ENCODE measurements at places on chromosomes 3 and 15.
A peak's percentile ranks its signal among the peaks of the same experiment; 100 is the strongest.

GRCh38 chr15:101455291-101456025 lies 34.0 kb downstream of the PCSK6 start:
- DNase-seq: no peak

DNA sequence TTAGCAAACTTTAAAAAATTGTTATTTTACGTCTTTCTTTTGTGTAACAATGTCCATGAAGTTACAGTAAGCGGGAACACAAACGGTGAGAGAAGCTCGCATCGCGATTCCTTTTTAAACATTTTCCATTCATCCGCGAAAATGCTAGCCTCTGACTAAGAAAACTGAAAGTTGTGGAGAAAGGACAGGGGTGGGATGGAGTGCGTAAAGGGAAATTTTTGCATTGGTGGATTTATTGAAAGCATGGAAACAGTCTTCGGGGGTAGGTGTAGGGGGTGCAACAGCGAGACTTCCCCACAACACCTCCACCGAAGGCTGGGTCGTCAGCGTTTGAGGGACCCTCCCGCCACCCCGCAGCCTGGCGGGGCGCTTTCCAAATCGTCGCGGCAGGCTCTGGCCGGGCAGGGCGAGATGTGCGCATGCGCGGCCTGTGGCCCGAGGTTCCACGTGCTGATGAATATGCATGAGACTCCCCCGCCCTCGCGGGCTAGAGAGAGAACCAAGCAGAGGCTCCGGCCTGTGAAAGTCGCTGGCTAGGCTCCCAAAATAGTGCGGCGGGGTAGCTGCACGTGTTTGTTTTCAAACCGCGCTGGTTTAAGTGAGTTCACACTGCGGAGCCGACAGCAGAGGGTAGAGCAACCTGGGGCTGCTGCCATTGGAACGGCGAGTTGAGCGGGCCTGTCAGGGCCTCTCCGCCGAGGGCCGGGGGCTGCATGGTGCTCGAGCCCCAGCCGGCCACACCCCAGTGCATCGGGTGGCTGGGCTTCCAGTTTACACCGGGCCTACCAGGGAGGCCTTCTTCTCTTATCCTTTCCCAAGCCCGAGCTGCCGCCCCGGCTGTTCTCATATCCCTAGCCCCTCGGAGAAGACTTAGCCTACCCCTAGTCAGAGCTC lies 9.9 kb downstream of the ZIC1 start:
- DNase-seq: no peak

DNA sequence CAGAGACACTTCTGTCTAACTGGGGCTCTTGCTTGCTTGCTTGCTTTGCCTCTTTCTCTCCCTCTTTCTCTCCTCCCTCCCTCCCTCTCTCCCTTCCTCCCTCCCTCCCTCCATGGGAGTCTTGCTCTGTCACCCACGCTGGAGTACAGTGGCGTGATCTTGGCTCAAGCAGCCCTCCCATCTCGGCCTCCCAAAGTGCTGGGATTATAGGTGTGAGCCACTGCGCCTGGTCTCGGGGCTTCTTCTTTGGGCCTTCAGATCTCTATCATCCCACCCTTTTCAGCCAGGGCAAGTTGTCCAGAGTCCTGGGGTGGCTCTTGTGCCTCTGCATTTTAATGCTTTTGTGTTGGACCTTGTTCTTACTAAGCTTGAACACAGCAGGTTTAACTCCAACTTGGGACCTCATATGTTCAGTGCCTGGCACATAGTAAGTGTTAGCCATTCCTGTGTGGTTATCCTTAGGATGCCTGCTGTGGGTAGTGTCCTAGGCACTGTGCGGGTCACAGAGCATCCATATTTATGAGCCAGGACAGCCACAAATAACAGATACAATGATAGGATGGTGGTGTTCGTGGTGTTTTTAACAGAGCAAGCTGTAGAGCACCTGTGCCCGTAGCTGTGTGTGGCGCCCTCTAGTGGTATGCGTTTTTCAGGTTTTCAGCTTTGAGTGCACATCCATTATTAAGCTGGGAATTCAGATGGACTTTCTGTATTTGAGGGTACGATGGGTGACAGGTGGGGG lies 75.1 kb downstream of the CCK start:
- no peak for DNase-seq

DNA sequence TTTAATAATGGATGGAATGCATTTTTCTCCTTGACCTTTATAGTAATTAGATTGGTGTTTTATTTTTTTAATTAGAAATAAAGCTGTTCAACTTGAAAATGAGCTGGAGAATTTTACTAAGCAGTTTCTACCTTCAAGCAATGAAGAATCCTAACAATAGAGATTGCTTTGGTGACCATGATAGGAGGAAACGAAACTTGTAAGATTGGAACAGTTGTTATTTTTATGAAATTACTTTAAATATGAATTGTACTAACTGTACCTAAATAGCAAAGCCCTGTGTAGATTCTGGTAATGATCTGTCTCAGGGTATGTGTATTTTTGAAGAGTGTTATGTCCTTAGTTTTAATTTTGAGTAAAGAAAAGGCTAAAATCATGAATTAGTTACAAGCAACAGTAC lies 44.4 kb downstream of the MFN1 start:
- no peak for DNase-seq

GRCh38 chr3:81043009-81043408 lies 718.4 kb downstream of the GBE1 start:
- no peak for DNase-seq

- no peak for DNase-seq
These were observed 2.1 kb upstream of the NMB start for GRCh38 chr15:84659904-84660781.

- DNase-seq: no peak
These were observed 34.5 kb downstream of the TIGIT start for GRCh38 chr3:114328345-114328744.

- DNase-seq: no peak
These were observed 170.7 kb downstream of the TIGIT start for GRCh38 chr3:114464548-114464947.

DNA sequence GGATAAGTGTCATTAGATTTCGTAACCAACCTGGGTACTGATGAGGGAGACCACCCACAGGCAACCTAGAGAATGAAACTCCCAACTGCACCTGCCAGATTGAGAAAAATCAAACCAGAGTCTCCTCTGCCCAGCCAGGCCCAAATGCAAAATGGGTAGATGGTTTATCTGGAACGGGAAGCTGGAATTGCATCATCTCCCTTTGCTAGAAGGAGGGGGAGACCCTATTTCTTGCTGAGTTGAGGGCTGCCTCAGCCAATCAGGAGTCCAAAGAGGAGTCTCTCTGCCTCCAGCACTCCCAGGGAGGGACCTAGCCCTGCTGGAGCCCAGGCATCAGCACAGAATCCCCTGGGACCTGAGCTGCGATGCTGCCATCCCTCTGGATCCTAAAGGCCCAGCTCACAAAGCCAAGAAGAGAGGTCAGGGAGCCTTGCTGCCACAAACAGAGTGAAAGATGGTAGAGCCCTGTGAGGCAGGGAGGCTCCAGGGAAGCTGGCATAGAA lies 8.1 kb downstream of the RMDN3 start:
- no peak for DNase-seq

- DNase-seq: no peak
These were observed 1144.2 kb downstream of the ROBO2 start for GRCh38 chr3:78183906-78184599.

DNA sequence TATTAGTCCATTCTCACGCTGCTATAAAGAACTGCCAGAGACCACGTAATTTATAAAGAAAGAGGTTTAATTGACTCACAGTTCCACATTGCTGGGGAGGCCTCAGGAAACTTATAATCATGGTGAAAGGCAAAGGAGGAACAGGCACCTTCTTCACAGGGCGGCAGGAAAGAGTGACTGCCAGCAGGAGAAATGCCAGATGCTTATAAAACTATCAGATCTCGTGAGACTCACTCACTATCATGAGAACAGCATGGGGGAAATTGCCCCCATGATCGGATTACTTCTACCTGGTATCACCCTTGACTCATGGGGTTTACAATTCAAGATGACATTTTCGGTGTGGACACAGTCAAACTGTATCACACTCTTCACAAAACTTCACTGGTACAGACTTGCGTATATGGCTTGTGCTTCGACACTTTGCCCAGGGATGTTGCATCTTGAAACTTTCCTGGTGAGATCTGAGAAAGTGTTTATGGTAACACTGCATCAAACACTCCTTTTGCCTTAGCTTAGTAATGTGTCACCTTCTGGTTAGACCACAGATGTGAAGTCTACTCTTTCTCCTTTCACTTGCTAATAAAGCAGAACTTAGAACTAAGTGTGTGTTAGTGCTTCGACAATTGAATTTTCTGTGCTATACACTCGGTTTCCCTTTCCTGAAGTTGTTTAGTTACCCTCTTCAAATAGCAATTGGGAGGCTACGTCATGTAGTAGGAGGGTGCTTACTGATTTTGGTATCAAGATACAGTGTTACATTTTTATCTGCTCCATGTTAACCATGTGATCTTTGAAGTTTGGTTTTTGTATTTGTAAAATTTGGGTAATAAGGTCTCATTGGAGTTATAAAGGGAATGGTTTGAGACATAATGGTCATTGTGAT lies 185.7 kb downstream of the LPP start:
- no peak for DNase-seq

DNA sequence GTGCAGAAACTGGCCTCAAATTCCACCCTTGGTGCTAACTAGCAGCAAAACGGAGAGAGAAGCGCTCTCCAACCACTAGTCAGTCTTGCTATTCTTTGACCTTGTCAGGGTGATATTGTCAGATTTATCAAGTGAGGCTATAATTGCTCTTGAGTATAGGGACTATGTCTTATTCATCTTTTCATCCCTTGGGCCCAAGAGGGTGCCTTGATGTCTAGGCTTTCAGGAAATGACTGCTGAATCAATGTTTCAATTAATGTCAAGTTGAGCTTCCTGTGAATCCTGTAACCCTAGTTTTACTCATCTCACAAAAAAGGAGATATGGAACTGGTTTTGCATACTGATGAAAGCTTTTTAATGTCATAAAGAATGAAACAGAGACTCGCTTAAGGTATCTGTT lies 701.3 kb downstream of the EDEM1 start:
- no peak for DNase-seq

- no peak for DNase-seq
These were observed 389.9 kb downstream of the FEZF2 start for GRCh38 chr3:61983479-61983878.

DNA sequence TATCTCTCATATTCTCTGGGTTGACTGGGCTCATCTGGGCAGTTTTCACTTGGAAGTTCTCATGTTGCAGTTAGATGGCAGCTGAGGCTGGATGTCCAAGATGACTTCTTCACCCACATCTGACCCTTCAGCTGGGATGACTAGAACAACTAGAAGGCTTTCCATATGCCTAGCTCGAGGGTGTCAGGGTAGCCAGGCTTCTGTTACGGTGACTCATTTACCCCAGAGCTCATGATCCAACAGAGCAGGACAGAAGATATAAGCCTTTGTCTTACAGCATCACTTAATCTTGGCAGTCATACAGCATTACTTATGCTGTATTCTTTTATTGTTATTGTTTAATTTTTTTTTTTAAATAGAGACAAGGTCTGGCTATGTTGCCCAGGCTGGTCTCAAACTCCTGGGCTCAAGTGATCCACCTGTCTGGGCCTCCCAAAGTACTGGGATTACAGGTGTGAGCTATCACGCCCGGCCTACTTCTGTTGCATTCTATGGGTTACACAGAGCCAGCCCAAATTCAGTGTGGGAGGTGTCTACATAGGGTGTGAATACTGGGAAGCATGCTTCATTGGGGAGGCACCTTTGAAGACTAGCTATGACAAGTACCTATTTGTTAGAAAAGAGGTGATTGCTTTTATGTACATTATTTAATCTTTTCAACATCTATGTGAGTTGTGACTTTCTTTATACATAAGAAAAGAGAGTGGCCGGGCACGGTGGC lies 10.7 kb downstream of the HMCES start:
- no peak for DNase-seq

GRCh38 chr15:89379818-89380217 lies 45.2 kb upstream of the POLG start:
- DNase-seq: no peak

DNA sequence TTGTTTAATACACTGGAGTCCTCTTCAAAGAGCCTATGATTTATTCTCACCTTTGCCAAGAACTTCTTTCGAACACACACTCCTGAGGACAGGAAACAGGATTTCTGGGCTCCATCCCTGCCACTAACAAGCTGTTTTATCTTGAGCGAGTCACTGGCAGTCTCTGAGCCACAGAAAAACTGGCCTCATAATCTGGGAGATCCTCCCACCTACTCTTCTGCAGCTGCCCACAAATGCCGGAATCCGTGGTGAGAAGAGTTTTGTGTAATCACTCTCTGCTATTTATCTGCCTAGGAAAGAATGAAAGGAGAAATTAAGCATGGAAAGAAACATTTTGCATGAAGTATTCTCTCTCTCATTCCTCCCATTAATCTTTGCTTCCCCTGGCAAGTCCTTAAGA lies 172.0 kb upstream of the TRIM42 start:
- no peak for DNase-seq

- DNase-seq: no peak
These were observed 23.6 kb upstream of the KCNMB2 start for GRCh38 chr3:178512647-178513046.

DNA sequence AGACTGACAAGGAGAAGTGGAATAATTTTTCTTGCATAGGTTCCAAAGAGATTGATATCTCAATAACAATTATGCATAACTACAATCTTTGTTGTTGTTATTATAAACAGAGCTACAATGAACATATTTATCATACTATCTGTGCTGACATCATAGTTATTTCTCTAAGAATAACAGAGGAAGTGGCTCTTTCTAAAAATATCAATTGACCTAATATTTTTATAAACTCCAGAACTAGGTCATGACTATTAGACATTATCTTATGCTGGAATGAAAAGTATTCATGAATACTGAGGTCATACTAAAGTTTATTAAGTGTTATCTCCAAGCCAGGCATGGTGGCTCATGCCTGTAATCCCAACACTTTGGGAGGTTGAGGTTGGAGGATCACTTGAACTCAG lies 114.1 kb downstream of the DCLK3 start:
- DNase-seq: no peak

DNA sequence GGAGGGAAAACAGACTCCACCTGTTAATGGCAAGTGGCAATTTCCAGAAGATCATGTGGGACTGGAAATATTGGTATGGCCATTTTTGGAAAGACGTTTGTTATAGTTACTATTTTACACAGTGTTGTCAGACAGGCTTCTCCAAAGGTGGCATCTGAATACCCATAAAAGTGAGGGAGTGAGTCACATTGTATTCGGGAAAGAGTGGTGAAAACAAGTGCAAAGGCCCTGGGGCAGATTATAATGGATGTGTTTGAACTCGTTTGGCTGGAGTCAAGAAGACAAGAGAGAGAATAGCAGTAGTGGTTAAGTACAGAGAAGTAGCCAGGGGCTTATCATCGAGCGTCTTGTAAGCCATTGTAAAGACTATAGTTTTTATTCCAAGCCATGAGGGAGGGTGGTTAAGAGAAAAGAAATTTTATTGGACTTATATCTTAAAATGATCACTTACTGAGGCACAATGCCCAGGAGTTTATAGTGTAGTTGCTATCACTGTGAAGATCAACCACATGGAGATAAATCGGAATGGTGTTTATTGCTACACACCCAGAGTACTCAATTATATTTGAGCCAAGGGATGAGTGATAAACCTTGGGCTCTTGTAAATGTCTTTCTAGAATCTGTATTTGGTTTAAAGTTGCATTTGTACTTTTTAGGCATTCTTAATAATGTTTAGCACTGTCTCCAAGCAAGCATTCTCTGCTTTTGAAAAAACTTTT lies 212.8 kb upstream of the KBTBD8 start:
- peak; percentile 16 for DNase-seq

All from mucosa of descending colon (tissue), 3 donors.